ENCODE measurements at places on chromosomes 1 and 21. TPM values are rescaled to one million over a fixed set of nuclear protein-coding genes. Genes with fewer than 3 reads are reported as not detected.

DNA sequence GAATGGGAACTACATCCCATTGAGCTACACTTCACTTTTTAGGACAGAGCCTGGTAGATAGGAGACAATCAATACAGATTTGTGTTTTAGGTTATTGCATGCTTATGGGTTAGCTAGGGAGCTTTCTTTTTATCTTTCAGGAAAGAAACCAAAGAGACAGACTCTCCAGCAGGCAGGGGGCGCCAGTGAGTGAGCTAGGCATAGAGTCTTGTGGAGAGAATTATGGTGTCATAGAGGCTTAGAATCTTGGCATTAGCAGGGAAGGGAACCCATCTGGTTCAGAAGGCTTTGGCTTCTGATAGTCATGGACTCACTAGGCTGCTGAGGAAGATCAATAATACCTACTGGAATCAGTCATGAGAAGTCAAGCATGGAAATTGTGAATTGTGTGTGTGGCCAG lies at the start of gene SMCP:
Gene SMCP (plus strand): TSS at position 281 of the 400 bp plus-strand sequence. CDS start 6,101 bp downstream, outside the sequence.
- no peaks in the 10 kb centered on the region for H3K27me3 ChIP-seq
- H3K36me3 ChIP-seq, result no peaks in the 10 kb centered on the region
- H3K4me1 ChIP-seq, result no peaks in the 10 kb centered on the region
- no peak within 1 kb of the TSS for H3K27ac ChIP-seq
- H3K4me3 ChIP-seq, result no peak within 1 kb of the TSS

DNA sequence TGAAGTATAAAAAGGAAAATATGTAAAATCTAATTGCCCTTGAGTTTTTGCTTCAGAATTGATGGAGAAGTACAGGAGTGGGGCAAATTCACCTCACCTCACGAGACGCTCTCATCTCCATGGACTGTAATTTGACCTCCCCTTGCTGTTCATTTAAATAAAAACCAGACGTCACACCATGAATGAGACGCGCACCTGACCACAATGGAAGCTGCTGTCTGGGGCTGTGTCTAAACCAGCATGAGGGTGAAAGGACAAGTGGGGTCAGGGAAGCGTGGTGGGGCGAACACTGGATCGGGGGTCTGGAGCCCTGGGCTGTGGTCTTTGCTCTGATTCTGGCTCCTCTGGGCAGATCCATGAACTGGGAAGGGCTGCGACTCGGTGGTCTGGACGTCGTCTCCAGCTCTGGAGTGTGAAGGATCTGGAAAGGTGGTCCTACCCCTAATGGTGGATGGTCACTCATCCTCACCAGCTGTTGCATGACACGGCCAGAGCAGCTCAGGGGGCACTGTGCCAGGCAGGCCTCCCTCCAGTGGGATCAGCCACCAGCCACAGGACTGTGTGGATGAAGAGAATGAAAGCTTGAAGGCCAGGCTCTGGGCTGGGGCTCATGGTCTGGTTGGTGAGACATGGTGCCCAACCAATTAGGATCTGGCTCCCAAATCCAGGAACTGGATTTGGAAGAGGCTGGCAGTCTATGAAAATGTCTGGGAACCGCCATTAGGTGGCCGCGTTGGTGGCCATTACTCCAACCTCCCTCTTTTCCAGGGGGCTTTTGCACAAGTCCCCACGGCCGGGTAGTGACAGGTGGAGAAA lies 728.6 kb downstream of the PTPRU start:
- no peak overlapping the region for H3K27ac ChIP-seq
- no peaks in the 10 kb centered on the region for H3K4me1 ChIP-seq
- no peaks in the 10 kb centered on the region for H3K36me3 ChIP-seq
- no peak for DNase-seq
- peaks cover 4% of the 10 kb centered on the region for H3K27me3 ChIP-seq

- H3K4me3 ChIP-seq, result no peak overlapping the region
- no peaks in the 10 kb centered on the region for H3K36me3 ChIP-seq
- no peak for DNase-seq
- H3K27ac ChIP-seq, result no peak overlapping the region
- H3K4me1 ChIP-seq, result no peaks in the 10 kb centered on the region
Observed at GRCh38 chr1:117697220-117697781, 91.5 kb downstream of the TENT5C start.

GRCh38 chr1:213276236-213276635 lies 225.2 kb downstream of the RPS6KC1 start:
- H3K27ac ChIP-seq, result no peak overlapping the region
- H3K36me3 ChIP-seq, result no peaks in the 10 kb centered on the region
- H3K4me3 ChIP-seq, result no peak overlapping the region
- no peak for DNase-seq
- H3K27me3 ChIP-seq, result no peaks in the 10 kb centered on the region
- no peaks in the 10 kb centered on the region for H3K4me1 ChIP-seq

The NBPF4 gene
- 0.11 TPM for total RNA-seq

The LGR6 gene
- total RNA-seq, result 0.45 TPM

The SNIP1 gene
- total RNA-seq, result 64.7 TPM

The LRRIQ3 gene
- total RNA-seq, result 0.08 TPM
